ENCODE measurements at places on chromosomes 12 and 14.

DNA sequence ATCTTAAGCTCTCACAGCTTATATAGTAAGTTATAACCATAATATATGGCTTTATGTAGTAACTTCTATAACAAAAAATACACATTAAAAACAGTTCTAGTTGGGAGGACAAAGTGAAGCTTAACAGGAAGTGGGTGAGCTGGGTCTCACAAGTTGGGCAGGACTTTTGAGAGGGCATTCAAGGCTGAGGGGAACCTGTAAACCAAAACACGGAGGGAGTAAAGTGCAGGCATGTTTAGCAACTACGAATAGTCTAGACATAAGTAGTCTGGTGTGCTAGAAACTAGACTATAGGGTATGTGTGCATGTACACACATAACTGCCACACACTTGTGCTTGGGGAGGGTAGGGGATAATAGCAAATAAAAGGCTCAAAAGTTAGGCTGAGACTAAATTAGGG lies 14.2 kb upstream of the NEK9 start:
- no peak for DNase-seq

DNA sequence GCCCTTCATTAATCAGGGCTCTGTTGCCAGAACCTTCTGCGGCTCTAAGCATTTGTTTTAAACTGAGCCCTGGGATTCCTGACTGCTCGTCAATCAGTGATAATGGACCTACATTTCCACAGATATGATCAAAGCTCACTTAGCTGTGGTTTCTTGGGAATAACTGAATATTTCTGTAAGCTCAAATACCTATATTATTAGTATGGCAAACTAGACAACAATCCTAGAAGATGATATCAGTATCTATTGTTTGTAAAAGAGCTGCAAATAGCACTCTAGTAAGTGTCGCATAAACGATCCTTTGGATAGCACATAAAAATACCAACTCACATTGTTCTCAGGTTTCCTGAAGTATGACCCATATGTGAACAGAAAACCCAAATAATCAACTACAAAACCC lies 150.4 kb downstream of the PPM1H start:
- no peak for DNase-seq

- DNase-seq, result no peak
Observed at GRCh38 chr12:20475542-20475941, 107.2 kb downstream of the PDE3A start.

GRCh38 chr14:103393676-103394626 lies 8.7 kb downstream of the MARK3 start:
- no peak for DNase-seq

DNA sequence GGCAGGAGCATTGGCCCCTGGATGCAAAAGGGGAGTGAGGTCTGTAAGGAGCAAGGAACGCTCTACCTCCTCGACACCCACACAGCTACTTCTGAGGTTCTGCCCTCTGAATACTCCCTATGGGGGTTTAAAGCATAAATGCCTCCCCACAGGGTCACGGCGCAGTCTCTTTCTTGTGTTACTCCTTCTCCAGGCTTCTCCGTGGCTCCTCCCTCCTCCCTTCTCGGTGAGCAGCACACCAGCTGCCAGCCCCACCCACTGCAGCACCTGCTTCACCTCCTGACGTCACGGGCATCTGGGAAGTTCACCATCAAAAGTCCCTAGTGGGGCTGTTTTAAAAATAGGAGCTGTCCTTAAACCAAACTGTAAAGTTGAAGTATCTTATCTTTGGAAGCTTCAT lies 67.3 kb downstream of the SPTB start:
- no peak for DNase-seq

DNA sequence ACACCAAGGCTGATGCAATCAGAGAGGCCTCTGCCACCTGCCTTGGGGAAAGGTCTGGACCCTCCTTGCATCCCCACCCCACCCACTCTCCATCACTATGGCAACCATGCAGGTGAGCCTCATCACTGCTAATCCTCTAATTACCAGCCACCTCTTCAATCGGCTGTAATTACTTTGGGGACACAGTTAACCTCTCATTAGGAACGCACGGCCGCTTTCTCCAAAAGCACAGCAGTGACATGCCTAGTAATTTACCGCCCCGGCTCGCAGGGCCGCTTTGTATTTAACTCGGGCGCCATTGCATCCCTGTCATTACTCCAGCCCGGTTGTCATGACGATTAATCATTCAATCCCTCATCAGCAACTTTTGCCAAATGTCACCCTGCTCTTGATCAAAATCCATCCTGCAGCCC lies 36.3 kb upstream of the FAM222A start:
- DNase-seq, result no peak

DNA sequence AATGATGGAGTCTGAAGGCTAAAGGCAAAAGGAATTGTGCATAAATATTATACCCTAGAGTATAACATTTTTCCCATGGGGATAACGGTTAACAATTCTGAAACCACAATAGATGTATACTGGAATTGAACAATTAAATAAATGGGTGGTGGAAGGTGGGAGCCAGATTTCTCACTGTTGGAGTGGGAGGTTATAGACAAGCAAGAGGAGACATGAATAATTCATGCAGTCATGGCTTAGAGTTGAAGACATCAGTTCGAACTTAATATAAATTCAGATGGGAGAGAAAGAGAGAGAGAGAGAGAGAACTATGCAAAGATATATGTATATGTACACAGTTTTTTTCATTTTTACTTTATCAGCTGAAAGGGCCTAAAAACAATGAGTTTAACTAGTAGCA lies 523.9 kb downstream of the FOXG1 start:
- DNase-seq, result no peak

DNA sequence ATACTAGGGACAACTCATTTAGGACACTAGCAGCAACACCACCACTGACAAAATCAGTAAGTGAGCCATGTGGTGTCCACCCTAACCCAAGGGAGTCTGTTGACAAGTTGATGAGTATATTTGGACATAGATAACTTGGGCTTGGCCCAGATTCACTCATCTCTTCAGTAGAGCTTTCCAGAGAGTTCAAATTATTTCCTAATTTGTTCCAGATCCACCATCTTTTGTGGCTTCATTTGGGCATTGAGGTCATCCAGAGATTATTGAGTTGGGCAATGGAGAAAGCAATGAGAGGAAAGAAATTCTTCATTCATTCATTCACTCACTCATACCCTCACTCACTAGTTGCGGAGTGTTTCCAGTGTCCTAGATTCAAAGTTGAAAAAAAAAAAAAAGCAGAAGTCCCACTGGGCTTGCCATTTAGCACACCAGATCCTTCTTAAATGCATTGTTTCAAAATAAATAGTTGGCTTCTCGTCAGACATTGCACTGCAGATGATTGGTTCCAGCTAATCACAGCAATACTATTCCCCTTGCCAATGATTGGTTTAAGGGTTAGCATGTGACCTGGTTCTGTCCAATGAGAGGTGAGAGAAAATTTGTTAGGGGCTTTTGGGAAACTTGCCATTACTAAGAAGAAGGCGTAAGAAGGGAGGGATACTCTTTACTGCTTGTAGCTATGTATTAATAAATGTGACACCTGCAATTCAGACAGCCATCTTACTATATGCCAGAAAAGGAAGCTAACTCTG lies 31.8 kb upstream of the WSCD2 start:
- no peak for DNase-seq

- no peak for DNase-seq
Observed at GRCh38 chr12:123122626-123123025, 28.3 kb downstream of the PITPNM2 start.

GRCh38 chr14:86640288-86640687 lies 1110.3 kb downstream of the FLRT2 start:
- DNase-seq, result no peak

GRCh38 chr12:54387114-54387467 lies 2.6 kb upstream of the ZNF385A start:
- DNase-seq, result no peak

- no peak for DNase-seq
Observed at GRCh38 chr12:122001466-122002209, 20.0 kb upstream of the BCL7A start.

DNA sequence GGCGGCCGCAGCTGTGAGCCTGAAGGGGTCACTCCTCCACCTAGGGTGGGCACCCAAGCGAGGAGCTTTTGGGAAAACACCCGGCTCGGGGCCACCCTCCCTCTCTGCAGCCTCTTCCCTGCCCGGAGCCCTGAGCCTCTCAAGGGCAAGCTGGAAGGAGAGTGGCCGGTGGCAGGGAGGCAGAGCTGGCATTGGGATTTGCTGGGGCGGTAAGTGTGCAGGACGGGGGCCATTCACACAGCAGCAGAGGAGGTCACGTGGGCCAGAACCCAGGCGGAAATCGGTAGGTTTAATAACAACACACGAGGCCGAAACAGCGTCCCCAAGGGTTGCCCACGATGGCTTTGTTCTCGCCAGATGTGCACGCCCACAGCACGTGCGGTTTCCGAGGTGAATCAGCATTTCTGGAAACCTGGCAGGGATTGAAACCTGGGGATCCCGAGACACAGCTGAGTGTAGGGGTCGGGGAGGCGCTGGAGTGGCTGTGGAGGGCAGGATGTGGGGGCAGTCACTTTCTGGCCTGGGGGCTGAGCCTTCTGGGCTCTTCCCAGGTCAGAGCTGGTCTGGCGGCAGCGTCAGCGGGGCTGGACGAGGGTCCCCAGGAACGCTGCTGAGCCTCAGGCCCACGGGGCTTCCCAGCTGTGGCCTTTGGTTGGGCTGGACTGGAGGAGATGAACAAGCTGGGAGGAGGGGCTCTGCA lies 23.5 kb downstream of the NOC4L start:
- no peak for DNase-seq

DNA sequence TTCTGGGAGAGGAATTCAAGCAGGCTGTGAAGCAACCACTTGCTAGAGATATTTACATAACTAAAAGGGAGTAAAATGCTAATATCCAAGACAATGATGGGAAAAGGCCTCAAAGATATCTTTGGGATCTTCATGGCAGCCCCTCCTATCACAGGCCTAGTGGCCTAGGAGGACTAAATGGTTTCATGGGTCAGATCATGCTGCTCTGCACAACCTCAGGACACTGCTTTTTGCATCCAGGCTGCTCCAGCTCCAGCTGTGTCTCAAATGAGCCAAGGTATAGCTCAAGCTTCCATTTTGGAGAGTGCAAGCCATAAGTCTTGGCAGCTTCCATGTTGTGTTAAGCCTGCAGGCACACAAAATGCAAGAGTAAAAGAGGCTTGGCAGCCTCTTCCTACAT lies 195.6 kb upstream of the SSTR1 start:
- DNase-seq, result no peak

- no peak for DNase-seq
Observed at GRCh38 chr12:83313322-83313721, 626.6 kb downstream of the TMTC2 start.

DNA sequence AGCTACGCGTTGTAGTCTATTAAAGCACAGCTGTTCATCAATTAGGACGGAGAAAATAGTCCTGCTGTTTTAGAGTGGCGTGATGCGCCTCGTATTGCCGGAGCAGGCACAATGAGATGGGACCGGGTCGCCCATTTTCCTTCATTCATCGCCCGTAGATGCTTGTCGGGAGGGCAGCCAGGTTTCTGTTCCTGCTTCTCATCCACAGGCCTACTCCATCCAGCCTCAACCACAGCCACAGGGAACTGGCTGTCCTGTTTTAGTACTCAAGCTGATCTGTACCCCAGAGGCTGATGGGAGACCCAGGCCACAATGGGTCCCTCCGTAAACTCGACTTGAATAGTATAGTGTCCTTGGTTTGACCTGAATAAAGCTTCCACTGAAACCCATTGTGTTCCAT lies 264.0 kb downstream of the VRK1 start:
- no peak for DNase-seq

DNA sequence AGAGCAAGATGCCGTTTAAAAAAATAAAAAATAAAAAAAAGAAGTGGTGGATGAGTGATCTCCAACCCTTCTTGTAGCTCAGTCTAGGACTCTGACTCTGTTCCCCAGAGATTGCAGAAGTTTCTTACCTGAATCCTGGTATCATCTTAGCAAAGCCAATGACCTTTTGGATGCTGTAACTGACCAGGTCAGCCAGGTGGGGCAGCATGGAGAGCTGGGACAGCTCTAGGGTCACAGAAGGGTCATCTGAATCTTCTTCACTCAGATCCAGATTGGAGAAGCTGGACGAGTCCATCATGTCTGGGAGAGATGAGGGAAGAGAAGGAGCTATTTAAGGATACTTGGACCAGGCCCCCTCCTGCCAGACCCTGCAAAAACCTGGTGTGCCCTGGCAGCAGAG lies 35.8 kb upstream of the HDAC7 start:
- DNase-seq, result no peak

DNA sequence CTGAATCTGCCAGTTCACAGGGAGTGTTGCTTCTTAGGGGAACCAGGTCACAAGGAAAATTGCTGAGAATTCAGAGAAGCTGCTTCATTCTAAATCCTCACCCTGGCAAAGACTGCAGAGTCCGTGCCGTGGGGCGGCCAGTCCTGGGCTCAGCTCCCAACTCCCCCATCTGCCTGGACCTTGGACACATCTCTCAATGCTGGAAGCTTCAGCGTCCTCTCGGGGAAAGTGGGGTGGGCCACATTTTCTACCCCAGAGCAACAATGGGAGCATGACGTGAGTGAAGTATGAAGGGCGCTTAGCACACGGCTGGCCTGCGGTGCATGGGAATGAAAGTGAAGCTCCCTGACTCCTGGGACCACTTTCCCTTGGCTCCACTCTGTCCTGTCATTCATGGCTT lies 31.2 kb downstream of the HVCN1 start:
- DNase-seq, result no peak

- DNase-seq, result no peak
Observed at GRCh38 chr14:67457782-67458181, 30.7 kb downstream of the TMEM229B start.

- no peak for DNase-seq
Observed at GRCh38 chr14:105472486-105472991, 2.1 kb upstream of the CRIP2 start.

DNA sequence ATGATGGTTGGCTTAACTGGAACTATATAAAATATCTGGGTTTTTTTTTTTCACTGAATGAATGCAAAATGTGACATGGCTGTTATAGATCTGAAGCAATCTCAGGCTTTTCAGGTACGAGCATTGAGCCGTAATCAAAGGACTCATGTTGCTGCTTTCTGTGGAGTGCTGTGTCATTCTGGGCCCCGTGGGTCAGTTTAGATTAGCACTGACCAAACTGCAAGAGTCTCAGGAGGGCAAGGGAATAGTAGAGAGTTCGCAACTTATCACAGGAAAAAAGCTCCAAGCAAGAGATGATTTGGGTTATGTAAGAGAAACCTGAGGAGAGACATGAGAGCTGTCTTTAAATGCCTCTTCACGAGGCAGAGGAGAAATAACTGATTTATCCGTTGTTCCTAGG lies 59.1 kb downstream of the UBR7 start:
- no peak for DNase-seq

DNA sequence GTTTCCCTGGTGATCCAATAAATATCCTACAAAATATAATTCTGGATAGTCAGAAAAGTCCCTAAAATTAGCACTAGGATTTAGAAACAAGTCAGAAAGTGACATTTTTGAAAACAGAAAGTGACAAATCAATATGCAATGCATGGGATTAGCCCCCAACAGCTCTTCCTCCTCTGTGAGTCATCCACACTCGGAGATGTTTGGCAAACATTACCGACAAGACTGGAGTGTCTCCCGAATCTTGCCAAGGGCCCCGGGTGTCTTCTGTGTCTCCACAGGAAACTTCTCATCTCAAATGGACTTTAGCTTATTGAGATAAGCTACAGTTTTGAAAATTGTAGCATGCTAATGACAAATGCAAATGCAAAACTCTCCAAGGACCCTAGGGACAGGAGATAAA lies 398.9 kb upstream of the CCDC196 start:
- DNase-seq, result no peak

- no peak for DNase-seq
Observed at GRCh38 chr12:50572287-50572686, 67.5 kb downstream of the DIP2B start.
